Stimulated activated CD8-positive, alpha-beta memory T cell treated with anti-CD3 and anti-CD28 coated beads, Interleukin-4, amount 100 ng/mL, for 24 hours (primary cell): ENCODE measurements at places on chromosomes 3 and 15.

DNA sequence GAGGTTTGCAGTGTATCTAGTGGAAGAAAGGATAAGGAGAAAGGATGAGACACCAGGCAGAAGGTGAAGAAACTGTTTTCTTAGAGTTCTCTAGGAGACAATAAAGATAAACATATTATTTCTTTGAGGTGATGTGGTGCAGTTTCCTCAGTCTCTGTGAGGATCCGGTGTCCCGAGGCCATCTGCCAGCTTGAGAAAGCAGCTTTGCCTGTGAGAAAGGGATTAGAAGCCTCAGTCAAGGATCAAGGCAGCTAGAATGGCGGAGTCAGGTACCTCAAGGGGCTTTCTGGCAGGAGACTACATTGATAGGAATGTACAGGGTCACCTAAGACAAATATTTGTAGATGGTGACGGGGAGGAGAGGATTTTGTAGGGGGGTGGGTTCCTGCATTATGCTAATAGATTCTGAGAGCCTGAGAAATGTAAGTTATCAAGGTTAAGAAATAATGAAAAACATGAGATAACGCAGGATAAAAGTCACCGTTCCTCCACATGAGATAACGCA is 103.9 kb upstream of the MB21D2 start:
- DNase-seq = no peak

- no peak for DNase-seq
Measured at GRCh38 chr3:73026111-73026759, 29.6 kb downstream of the PPP4R2 start.

- no peak for DNase-seq
Measured at GRCh38 chr3:132800958-132801357, 78.7 kb upstream of the NPHP3 start.

DNA sequence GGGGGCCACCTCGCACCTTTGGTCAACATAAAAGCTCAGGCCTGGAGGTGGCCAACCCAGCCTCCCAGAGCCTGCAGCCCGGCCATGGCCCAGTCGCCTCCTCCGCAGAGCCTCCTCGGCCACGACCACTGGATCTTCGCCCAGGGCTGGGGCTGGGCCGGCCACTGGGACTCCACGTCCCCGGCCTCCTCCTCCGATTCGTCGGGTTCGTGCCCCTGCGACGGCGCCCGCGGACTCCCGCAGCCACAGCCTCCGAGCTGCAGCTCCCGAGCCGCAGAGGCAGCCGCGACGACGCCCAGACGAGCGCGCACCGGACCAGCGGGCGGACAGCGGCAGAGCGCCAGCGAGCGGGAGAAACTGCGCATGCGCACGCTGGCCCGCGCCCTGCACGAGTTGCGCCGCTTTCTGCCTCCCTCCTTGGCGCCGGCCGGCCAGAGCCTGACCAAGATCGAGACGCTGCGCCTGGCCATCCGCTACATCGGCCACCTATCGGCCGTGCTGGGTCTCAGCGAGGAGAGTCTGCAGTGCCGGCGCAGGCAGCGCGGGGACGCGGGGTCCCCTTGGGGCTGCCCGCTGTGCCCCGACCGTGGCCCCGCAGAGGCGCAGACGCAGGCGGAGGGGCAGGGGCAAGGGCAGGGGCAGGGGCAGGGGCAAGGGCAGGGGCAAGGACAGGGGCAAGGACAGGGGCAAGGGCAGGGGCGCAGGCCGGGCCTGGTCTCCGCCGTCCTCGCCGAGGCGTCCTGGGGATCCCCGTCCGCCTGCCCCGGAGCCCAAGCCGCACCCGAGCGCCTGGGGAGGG is at the start of gene MESP2:
Gene MESP2, plus strand, starts transcription at position 59 of the 799 bp plus-strand sequence. Its CDS starts 26 bp downstream, at position 85.
- DNase-seq = peak; percentile 34

GRCh38 chr3:123120573-123120972 is 53.7 kb downstream of the PDIA5 start:
- no peak for DNase-seq

- no peak for DNase-seq
Measured at GRCh38 chr15:75149867-75150709, 51.6 kb upstream of the C15orf39 start.

GRCh38 chr15:74482661-74483060 is 21.7 kb upstream of the UBL7 start:
- no peak for DNase-seq

DNA sequence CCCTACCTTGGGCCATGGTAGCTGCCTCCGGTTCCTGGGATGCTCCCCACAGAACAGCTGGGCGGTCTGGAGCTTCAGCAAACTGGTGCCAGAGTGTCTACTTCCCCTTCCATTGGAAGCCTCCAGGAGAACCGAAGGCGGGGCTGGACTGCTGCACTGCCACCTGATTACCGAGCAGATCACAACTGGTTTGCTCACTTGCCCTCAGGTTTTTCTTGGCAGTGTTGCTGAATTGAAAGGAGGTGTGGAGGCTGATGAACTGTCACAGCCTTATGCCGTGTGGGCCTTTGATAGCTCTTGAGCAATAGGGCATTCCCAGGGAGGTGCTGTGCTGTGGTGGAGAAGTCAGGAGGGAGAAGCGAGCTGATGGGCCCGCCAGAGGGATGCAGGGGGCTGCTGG is at the start of gene TGM5:
Gene TGM5, minus strand, starts transcription at position 95 of the 400 bp plus-strand sequence. Its CDS starts 79 bp downstream, at position 16.
- DNase-seq = no peak

DNA sequence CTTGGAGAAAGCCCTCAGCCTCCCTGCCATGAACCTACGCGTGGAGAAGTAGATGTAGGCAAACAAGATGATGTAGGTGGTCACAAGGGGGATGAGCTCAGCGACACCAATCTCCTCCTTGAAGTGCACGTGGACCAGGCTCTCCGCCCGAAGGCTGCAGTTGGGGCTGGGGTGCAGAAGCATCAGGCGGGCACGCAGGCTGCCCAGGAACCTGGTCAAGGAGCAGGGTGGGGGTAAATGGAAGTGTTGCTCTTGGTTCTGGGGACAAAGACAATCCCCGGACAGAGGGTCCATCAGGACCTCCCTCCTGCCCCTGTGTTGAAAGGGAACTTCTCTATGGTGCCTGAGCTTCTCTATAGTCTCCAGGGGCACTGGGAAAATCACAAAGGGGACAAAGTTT is 45.1 kb downstream of the PTPN23 start:
- DNase-seq = no peak

DNA sequence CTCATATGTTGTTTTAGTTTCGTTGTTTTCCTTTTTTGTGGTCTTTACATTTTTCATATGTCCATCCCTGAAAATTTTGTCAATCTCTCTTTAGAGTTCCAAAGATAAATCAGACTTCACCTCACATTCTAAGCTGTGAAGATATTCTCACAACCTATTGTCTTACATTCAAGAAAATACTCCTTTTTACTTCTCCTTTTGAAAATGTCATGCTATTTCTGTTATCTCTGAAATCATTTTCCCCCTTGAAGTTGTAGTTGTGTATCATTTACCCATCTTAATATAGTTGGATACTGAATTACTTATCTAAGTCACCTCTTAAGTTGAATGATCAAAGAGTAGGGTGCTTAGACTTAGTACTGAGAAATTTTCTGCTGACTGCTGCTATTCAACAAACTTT is 74.3 kb downstream of the DCUN1D1 start:
- DNase-seq = no peak

GRCh38 chr3:151837057-151837456 is 23.1 kb downstream of the AADAC start:
- DNase-seq = no peak

GRCh38 chr15:72965671-72966070 is 86.6 kb upstream of the NEO1 start:
- DNase-seq = no peak

DNA sequence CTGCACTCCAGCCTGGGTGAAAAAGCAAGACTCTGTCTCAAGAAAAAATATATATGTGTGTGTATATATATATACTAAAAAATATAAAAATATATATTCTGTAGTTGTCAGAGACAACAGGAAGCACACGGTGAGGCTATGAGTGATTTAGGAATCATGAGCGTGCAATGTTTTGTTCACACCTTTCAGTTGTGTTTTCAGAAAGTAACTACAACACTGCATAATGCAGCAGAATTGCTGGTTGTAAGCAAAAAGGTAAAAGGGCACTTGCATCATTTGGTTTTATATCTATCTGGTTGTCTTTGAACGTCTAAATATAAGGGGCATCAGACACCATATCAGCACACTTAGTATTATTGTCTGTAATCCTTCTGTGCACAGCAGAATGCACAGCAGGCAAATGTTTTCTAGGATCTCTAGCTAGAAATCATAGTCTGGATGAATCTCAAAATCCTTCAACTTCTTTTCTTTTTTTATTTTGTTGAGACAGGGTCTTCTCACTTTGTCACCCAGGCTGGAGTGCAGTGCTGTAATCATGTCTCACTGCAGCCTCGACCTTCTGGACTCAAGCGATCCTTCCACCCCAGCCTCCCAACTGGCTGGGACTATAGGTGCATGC is 44.8 kb downstream of the CCR3 start:
- DNase-seq = no peak

DNA sequence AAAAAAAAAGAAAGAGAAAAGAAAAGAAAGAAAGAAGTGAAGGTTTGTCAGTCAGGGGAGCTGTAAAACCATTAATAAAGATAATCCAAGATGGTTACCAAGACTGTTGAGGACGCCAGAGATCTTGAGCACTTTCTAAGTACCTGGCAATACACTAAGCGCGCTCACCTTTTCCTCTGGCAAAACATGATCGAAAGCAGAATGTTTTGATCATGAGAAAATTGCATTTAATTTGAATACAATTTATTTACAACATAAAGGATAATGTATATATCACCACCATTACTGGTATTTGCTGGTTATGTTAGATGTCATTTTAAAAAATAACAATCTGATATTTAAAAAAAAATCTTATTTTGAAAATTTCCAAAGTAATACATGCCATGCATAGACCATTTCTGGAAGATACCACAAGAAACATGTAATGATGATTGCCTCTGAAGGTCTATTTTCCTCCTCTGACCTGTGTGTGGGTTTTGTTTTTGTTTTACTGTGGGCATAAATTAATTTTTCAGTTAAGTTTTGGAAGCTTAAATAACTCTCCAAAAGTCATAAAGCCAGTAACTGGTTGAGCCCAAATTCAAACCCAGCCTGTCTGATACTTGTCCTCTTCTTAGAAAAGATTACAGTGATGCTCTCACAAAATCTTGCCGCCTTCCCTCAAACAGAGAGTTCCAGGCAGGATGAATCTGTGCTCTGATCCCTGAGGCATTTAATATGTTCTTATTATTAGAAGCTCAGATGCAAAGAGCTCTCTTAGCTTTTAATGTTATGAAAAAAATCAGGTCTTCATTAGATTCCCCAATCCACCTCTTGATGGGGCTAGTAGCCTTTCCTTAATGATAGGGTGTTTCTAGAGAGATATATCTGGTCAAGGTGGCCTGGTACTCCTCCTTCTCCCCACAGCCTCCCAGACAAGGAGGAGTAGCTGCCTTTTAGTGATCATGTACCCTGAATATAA is 2.0 kb downstream of the B2M start:
- DNase-seq = no peak

GRCh38 chr3:169627073-169627472 is 36.4 kb downstream of the MECOM start:
- no peak for DNase-seq

DNA sequence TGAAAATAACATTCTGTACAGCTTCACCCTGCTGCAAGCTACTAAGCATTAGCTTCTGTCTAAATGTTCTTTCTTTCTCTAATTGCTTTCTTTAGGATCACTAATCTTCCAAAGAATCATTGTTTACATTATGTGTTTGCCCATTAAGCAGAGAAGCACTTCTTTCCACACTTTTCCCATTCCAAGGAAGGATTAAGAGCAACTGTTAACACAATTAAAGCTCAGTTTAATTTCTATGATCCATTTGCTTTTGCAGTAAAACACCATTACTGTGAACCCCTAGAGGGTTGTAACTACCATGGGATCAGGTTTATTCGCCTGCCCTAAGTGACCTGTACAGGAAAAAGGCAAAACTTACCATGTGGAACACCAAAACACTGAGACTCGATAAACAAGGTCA is 125.8 kb upstream of the ZNF385D start:
- no peak for DNase-seq

GRCh38 chr3:136276049-136276755 is 26.1 kb downstream of the PCCB start:
- no peak for DNase-seq
